ENCODE measurements at places on chromosomes 2 and 18.
A peak's percentile ranks its signal among the peaks of the same experiment; 100 is the strongest.

DNA sequence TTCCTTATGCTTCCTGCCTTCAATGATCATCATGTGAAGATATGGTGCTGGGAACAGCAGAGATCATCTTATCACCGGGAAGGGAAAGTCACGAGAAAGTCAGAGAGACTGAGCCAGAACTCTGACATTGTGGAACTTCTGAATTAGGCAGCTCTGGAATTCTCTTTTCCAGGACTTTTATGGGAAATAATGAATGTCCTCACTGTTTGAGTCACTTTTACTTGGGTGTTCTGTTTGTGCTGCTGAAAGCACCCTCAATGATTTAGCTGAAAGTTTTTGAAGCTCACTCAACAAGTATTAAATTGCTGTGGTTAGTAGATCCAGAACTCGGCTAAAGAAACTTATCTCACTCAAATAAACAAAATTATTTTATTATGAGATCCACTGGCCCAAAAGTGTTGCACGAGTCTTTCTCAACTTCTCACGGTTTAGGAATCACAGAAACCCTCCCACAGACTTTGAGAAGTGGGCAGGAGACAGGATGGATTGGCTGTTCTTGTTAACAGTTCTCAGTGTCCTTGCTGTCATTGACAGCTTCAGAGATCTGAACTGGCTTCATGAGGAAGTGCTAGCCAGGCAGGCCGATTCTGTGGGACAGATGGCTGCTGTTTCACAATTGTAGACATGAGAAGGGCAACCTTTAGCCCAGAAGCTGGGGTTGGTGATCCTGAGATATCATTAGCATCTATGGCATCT, 26.4 kb upstream of the ATRAID start:
- DNase-seq, result no peak
- H3K36me3 ChIP-seq, result no peaks in the 10 kb centered on the region
- no peak overlapping the region for H3K4me3 ChIP-seq
- H3K27ac ChIP-seq, result no peak overlapping the region
- peaks cover 23% of the 10 kb centered on the region for H3K27me3 ChIP-seq

DNA sequence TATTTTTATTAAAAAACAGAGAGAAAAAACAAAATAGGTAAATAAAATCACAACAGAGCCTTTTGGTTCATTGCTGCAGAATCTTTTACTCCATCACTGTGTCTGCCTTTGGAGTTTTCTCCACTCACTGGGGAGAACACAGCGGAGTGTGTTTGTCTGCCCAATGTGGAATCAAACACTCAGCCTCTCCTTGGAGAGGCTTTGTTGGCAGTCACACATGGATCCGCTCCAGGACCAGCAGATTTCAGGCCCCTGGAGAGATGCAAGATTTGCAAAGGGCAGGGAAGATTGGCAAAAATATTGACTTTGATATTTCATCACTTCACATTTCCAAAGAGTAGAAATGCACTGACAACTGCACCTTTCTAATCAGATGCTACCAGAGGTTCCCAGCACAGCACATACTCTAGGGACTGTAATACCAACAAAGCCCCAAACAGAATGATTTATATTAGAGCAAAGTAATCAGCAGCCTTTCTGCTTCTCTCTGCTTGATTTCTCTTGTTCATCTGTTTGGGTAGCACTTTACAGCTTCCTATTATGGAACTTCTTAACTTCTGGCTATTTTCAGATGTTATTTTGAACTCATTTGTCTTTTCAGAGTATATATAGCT, 1898.8 kb upstream of the PIK3C3 start:
- DNase-seq, result no peak
- H3K4me3 ChIP-seq, result no peak overlapping the region
- H3K27me3 ChIP-seq, result no peaks in the 10 kb centered on the region
- no peaks in the 10 kb centered on the region for H3K36me3 ChIP-seq
- H3K4me1 ChIP-seq, result peaks cover 2% of the 10 kb centered on the region
- H3K27ac ChIP-seq, result no peak overlapping the region

DNA sequence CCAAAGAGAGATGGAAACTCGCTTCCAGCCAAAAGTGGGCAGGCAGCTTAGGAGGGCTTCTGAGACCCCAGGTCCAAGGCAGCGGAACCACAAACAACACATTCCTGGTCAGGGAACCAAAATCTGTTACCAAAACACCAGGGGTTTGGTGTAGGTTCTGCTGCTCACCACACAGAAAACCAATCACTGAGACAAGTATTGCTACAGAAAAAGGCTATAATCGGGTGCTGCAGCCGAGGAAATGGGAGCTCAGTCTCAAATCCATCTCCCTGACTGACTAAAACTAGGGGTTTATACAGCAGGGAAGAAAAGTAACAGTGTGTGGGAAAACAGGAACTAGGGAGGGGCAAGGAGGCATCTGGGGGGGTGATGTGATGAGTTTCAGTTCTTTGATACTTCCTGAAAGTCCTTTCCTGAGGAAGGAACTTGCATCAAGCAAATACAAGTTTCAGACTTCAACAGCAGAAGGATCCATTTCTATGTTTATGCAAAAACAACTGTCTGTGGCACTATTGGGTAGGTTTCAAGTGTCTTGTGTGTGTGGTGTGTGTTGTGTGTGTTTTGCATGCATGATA, 108.0 kb downstream of the FAM168B start:
- no peak overlapping the region for H3K27ac ChIP-seq
- no peak for DNase-seq
- H3K27me3 ChIP-seq, result no peaks in the 10 kb centered on the region
- peaks cover 6% of the 10 kb centered on the region for H3K4me1 ChIP-seq
- H3K4me3 ChIP-seq, result no peak overlapping the region
- no peaks in the 10 kb centered on the region for H3K36me3 ChIP-seq

DNA sequence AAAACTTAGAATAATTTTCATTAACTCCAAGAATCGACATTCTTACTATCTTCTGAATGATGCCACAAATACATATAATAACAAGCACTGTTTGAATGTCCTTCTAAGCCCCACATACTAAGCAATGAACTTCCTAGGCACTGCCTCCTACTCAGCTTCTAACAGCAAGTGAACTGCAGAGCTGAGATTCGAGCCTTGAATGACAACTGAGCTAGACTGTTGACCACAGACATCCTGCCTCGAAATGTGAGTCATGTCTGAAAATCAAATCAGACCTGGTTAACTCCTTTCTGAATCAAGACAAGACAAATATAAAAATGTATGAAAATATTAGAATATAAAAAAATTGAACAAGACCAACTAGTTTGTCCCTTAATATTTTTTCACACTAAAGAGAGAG, 108.1 kb downstream of the MYT1L start:
- H3K4me3 ChIP-seq, result no peak overlapping the region
- H3K36me3 ChIP-seq, result no peaks in the 10 kb centered on the region
- no peak overlapping the region for H3K27ac ChIP-seq
- H3K27me3 ChIP-seq, result no peaks in the 10 kb centered on the region

- DNase-seq, result no peak
- no peaks in the 10 kb centered on the region for H3K4me1 ChIP-seq
- no peaks in the 10 kb centered on the region for H3K36me3 ChIP-seq
- H3K27ac ChIP-seq, result no peak overlapping the region
- H3K27me3 ChIP-seq, result no peaks in the 10 kb centered on the region
- H3K4me3 ChIP-seq, result no peak overlapping the region
These were observed 431.6 kb downstream of the MEIS1 start for GRCh38 chr2:66866331-66867062.

DNA sequence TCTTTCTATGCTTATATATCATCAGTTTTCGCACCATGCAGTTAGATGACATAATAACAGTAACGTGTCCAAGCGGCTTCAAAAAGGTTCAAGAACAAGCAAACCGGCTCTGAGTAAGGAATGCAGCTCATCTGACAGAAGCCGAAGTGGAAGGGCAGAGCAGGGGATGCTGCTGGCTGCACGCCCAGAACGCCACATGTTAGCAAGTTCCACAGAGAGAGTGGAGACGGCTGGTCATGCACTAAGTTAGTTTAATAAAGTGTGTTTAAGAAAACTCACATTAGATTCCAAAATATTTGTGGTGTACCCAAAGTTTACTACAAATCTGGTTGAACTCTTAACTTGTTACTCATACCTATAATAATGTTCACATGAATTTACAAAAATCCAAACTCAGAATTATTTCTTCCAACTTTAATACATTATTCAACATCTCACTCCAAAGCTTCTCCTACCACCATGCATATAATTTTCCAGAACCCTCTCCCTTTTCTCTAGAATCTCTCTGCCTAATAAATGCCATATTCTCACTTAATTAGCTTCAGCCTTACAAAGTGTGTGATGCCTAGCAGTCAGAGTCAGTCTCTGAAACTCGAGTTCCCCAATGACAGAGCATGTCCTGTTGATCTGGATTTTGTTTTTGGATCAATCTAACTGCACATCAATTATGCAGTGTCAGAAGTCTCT, 170.0 kb downstream of the DNAH7 start:
- peak; percentile 2 for DNase-seq
- no peaks in the 10 kb centered on the region for H3K36me3 ChIP-seq
- no peaks in the 10 kb centered on the region for H3K27me3 ChIP-seq
- no peak overlapping the region for H3K27ac ChIP-seq
- H3K4me1 ChIP-seq, result no peaks in the 10 kb centered on the region

GRCh38 chr2:152407204-152407721, 72.3 kb downstream of the FMNL2 start:
- H3K27me3 ChIP-seq, result no peaks in the 10 kb centered on the region
- H3K4me3 ChIP-seq, result no peak overlapping the region
- peak overlapping the region; percentile 64 for H3K27ac ChIP-seq
- DNase-seq, result peak; percentile 54

DNA sequence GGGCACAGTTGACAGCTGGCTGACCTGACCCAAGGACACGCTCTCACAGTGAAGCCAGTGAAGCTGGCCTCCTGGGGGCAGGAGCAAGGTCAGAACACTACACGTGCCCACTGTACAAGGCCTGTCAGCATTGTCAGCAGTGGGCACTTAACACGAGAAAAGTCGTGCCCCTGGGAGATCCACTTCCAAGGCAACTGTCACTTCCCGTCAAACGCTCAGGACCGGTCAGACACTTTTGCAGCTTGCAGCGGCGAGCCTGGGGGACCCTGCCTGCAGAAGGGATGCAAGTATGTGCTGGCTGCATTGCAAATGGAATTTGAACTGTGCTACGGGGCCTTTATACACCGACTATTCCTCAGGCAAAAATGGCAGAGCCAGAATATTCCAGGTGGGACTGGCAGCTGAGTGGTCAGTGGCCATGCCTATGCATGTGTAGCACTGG, 176.2 kb downstream of the BCL2 start:
- H3K4me1 ChIP-seq, result peaks cover 6% of the 10 kb centered on the region
- DNase-seq, result no peak
- no peak overlapping the region for H3K27ac ChIP-seq

- H3K4me1 ChIP-seq, result peaks cover 20% of the 10 kb centered on the region
- no peak for DNase-seq
- H3K4me3 ChIP-seq, result no peak overlapping the region
- no peaks in the 10 kb centered on the region for H3K36me3 ChIP-seq
- no peak overlapping the region for H3K27ac ChIP-seq
- no peaks in the 10 kb centered on the region for H3K27me3 ChIP-seq
These were observed 164.1 kb downstream of the SMAD7 start for GRCh38 chr18:48786455-48787202.

- no peak overlapping the region for H3K27ac ChIP-seq
- H3K4me1 ChIP-seq, result peaks cover 4% of the 10 kb centered on the region
- H3K36me3 ChIP-seq, result no peaks in the 10 kb centered on the region
- H3K27me3 ChIP-seq, result no peaks in the 10 kb centered on the region
These were observed 187.7 kb upstream of the CXCR4 start for GRCh38 chr2:136305517-136306192.

DNA sequence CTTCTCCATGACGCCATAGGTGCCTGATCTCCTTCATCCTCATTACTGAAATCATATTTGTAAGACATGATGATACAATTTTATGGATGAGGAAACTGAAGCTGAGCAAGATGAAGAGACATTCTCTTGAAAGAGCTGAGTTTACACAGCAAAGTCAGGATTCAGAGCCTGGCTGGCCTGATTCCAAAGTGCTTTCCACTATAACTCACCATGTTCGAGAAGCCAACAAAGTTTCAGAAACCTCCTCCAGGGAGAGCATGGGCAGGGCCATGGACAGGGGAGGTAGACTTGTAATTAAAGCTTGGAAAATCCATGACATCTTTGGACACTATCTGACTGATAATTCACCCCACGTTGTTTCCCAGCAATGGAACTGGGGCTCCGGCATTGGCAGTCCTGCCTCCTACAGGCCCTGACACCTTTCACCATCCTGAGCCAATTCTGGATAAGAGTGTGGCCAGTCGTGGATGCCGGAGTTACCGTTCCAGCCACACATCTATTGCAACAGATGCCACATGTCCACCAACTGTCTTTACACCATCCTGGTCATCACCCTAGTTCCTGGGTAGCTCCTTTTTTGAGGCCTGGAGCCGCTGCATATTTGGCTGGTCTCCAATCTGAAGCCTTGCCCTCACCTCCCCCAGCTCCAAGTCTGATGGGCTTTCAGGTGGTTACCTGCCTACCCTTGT, 85.0 kb upstream of the PPP1CB start:
- no peak for DNase-seq
- H3K4me1 ChIP-seq, result peaks cover 13% of the 10 kb centered on the region
- H3K27me3 ChIP-seq, result no peaks in the 10 kb centered on the region
- H3K4me3 ChIP-seq, result no peak overlapping the region
- no peak overlapping the region for H3K27ac ChIP-seq
- H3K36me3 ChIP-seq, result no peaks in the 10 kb centered on the region

DNA sequence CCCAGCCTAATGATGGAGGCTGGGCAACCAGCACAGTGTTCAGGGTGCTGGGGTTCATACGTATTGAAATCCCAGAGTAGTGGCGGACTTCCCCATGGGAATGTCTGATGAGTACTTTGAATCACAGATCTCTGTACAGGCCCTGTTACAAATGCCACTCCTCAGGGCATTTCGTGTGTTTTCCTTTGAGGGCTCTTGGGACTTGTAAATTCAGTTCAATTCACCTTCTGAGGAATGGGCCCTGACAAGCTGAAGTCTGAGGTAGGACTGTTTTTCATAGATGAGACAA, 288 bp upstream of the RDH14 start:
- H3K27me3 ChIP-seq, result no peaks in the 10 kb centered on the region
- peaks cover 2% of the 10 kb centered on the region for H3K4me1 ChIP-seq
- no peak for DNase-seq
- H3K27ac ChIP-seq, result no peak overlapping the region

DNA sequence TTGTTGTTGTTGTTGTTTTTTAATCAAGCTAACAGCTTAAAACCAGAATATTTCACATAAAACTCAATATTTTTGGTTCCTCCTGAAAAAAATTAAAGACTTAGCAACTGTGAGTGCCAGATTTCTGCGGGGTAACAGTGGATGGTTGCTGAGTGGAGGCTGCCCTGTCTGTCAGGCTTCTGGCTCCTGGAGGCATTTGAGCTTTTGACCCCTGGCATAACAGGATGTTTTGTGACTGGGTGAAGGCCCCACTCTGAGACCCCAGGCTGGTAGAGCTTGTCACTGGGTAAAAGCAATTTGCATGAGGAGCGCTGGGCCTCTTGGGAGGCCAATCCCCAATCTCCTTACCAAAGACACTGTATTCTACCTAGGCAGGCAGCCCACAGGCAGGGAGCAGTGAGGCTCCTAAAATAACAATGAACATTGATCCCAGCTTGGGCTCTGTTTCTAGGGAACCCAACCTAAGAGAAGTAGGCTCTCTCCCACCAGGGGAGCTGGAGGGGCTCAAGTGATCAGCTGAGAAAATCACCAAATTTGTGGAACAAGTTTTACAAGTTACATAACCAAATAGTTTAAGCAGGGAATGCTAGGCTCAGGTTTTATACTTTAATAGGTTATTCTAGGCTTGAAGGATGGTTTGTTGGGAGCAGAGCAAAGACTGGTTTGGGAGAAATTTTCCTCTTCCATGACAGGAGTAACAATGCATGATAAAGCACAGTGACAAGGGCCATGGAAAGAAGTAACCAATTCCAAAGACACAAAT, 5.9 kb upstream of the SPRED2 start:
- H3K27ac ChIP-seq, result peak overlapping the region; percentile 83
- no peak overlapping the region for H3K4me3 ChIP-seq
- peak; percentile 81 for DNase-seq
- peaks cover 18% of the 10 kb centered on the region for H3K4me1 ChIP-seq
- H3K27me3 ChIP-seq, result peaks cover 3% of the 10 kb centered on the region
